ENCODE measurements at places on chromosomes 1 and 21.

DNA sequence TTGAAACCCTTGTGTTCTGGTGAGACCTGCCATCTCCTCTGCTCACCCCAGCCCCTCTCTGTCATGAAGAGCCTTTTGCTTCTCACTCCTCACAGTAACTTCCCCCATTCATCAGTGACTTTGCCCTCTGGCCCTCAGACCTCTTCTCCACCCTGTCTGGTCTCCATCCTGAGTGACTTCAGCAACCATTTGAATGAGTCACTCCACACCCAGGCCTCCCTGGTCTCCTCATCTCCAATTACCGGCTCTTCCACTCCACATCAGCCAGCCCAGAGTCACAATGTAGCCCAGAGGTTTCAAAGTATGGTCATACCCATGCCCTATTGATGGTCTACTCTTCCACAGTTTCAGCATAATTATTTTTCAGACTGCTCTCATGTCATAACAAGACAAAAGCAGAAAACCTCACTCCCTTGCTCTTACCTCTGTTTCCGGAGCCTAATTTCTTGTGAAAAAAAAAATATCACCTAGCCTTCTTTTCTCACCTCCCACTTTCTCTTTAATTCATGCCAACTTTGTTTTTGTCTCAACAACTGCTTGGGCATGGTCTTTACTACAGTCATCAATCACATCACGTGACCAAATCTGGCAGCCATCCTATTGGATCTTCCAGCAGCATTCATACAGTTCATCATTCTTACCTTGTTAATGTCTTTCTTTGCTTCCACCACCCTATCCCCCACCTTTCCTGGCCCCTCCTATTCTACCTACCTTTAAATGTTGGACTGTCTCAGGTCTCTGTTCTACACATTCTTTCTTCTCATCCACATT is 35.6 kb upstream of the NEK7 start:
- DNase-seq, result no peak

DNA sequence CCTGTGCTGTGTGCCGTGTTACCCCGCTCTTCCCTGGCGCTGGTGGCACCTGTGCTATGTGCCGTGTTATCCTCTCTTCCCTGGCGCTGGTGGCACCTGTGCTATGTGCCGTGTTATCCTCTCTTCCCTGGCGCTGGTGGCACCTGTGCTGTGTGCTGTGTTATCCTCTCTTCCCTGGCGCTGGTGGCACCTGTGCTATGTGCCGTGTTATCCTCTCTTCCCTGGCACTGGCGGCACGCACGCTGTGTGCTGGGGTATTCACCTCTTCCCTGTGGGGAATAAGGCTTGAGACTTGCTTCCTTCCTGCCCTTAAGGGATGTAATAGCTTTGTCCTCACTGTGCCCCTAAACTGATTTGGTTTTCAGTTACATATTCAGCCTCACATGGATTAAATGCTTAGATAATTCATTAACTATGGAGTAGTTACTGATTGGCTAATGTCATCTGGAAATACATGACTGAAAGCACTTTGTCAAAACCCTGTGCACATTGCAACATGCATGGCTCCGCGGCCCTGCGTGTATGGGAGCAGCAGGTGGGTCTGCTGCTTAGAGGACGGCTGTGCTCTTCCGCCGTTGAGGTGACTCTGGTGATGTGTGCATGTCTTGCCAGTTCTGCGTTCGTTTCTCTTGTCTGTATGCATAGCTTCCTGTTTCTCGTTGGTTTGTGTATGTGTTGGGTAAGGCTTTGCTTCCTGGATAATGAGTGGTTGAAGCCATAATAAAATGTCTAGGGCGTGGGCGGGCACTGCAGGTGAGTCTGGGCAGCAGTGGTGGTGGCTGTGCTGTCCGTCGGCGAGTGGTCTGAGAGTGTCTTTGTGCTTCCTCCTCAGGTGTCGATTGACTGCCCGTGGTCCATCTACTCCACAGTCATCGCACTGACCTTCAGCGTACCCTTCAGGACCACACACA is 17.9 kb upstream of the PWP2 start:
- DNase-seq, result no peak

GRCh38 chr1:56910441-56910985 is 55.3 kb downstream of the C8B start:
- DNase-seq, result no peak

- no peak for DNase-seq
Observed at GRCh38 chr1:168312718-168313604, 32.3 kb downstream of the TBX19 start.

DNA sequence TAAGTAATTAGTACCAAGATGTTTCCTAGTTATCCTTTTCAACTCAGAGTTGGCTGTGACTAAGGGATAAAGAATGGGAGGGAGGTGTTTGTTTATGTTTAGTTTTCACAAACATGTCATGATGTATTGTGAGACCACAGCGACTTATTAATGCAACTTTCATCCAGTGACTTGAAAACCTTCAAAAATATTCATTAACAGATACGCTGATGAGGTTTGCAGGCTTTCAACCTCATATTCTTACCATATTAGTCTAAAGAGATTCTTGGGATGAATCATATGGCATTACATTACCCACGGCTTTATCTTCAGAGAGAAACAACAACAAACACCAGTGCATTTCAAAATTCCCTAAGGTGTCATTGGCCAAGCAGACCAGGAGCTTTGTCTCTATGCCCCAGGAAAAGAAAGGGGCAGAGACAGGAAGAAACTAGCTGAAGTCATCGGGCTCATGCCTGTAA is 36.4 kb downstream of the PALMD start:
- DNase-seq, result no peak

- DNase-seq, result no peak
Observed at GRCh38 chr1:13478692-13479091, 35.1 kb downstream of the LRRC38 start.

- no peak for DNase-seq
Observed at GRCh38 chr1:57431400-57431799, 7.5 kb upstream of the DAB1 start.

DNA sequence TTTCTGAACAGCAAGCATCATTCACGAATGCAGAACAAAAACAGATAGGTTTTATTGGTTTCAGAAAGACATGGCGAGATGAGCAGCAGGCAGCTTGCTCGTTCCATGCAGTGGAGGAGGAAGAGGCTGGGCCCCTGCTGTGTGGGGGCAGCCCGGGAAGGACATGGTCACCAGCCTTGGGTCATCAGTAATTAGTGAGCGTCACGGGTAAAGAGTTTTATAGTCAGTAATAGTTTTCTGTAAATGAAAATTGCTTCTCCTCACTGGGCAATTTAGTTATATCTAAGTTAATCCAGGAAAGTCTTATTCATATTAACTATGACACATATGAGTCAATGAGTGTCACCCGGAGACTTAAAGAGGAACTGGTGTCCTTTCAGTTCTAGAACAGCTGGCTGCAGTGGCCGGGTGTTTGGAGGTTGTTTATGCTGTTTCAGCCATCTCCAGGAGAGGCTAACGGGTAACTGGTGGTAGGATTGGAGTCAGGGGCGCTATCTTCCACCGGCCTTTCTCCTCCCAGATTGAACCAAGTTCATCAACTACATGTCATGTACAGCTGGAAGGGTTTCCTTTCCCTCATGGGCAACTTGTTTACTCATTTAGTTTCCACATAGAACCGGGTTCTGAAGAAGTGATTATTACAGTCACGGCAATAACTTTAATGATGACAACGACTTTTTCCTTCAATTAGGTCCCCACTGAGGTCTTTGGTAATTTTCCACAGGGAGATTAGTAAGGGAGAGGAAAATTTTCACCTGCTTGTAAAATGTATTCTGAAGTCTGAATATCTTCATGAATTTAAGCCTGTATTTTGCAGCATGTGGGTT is 34.6 kb upstream of the SLC45A1 start:
- no peak for DNase-seq

- DNase-seq, result no peak
Observed at GRCh38 chr1:41850029-41850428, 68.7 kb downstream of the HIVEP3 start.

GRCh38 chr1:155691992-155692528 is 3.2 kb downstream of the DAP3 start:
- DNase-seq, result no peak

- no peak for DNase-seq
Observed at GRCh38 chr1:246483569-246483933, 23.5 kb downstream of the SMYD3 start.

DNA sequence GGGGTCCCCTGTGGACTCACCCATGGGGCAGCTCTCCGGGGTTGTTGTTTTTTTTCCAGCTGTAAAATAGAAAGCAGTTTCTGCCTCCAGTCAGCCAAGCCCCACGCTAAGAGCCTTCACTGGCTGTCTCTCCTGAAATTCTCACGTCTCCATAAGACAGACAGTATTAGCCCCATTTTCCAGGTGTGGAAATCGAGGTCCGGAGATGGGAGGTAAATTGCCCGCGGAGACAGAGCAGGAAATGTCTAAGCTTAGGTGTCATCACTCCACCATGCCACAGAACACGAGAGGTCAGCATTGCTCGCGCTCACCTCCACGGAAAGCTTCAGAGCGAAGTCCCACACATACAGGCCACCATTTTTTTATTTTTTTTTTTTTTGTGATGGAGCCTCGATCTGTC is 44.6 kb downstream of the TNFRSF8 start:
- DNase-seq, result no peak

DNA sequence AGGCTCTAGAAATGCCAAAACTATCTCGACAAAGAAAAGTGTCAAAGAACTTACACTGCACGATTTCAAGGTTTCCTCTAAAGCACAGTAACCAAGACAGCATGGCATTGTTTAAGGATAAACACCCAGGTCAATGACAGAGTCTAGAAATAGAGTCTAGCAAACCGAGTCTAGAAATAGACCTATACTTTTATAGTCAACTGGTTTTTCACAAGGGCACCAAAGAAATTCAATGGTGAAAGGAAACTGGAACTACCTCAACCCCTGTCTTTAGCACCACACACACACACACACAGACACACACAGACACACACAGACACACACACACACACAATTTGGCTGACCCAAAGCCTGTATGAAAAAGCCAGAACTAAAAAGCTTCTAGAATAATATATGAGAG is 67.1 kb upstream of the PGBD5 start:
- no peak for DNase-seq

All from vagina (tissue), 2 donors.